ENCODE measurements at places on chromosomes 4 and X.
A peak's percentile ranks its signal among the peaks of the same experiment; 100 is the strongest.

- DNase-seq: no peak
Observed at GRCh38 chrX:50198348-50198747, 2.5 kb downstream of the AKAP4 start.

- no peak for DNase-seq
Observed at GRCh38 chrX:8010105-8010504, 82.9 kb upstream of the PNPLA4 start.

DNA sequence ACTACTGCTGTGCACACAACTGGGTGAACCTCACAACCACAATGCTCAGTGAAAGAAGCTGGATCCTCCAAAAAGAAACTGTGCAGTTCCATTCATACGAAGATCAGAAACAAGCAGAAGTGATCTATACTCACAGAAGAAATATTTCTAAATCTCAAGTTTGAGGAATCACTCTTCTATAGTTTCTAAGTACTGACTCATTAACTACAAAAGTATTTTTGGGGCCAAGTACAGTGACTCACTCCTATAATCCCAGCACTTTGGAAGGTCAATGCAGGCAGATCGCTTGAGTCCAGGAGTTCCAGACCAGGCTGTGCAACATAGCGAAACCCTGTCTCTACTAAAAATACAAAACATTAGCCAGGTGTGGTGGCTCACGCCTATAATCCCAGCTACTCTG lies 51.3 kb upstream of the RELL1 start:
- no peak for DNase-seq

- peak; percentile 37 for DNase-seq
Observed at GRCh38 chr4:7371210-7371941, 63.4 kb downstream of the PSAPL1 start.

GRCh38 chrX:139475432-139475831 lies 55.1 kb upstream of the F9 start:
- no peak for DNase-seq

DNA sequence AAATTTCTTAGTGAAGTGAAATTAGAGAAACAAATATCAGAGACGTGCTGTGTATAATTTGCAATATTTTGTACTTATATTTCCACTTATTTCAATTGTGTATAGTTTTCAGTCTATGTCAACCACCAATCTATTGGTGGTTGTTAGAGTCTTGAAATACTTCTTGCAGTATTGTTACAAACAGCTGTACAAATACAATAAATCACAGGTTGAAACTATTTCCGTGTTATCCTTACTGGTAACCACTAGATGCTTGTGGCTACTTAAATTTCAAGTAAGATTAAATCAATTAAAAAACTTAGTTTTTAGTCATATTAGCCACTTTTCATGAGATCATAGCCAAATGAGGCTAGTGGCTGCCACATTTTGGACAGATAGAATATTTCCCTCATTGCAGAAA lies 520.5 kb downstream of the GBA3 start:
- DNase-seq: no peak

- no peak for DNase-seq
Observed at GRCh38 chr4:100420571-100420970, 97.3 kb downstream of the EMCN start.

DNA sequence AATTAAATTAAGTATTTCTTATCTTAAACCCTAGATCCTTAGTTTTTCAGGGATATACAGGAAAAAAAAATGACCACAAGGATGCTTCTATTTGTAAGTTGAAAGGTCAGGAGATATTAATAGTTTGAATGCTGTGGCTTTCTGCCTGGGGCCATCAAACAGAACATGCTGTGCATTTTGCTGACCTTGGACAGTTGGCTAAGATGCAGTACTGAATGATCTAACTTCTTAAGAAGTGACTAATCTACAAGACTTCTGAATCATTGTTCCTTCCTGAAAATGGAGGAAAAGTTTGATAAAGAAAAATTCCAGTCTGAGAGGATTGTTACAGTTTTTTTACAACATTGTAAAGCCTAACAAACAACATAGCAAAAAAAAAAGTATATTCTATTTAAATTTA lies 237.8 kb upstream of the JADE1 start:
- peak; percentile 78 for DNase-seq

DNA sequence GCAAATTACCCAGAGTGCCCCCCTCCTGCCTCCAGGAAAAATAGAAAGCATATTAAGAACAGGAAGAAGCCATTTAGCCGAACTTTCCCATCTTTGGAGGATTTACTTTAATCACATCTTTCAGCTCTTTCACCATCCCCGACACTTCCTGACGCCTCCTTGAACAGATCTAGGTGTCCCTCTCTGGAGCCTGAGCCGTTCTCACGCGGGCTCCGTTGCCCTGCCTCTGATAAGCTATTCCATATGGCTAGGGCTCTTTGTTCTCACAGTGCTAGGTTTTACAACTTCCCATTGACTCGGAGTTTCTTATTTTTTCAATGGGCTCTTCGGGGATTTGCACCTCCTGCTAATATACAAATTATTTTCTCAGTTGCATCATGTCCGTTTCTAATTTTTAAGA lies 82.1 kb upstream of the GPC4 start:
- DNase-seq: no peak
